ENCODE measurements at places on chromosomes 2 and 18.
A peak's percentile ranks its signal among the peaks of the same experiment; 100 is the strongest.

GRCh38 chr18:51712821-51713220, 515.3 kb upstream of the MEX3C start:
- DNase-seq = no peak

GRCh38 chr18:73331212-73331772, 463.5 kb upstream of the NETO1 start:
- no peak for DNase-seq

GRCh38 chr18:28059861-28060260, 117.1 kb downstream of the CDH2 start:
- DNase-seq = no peak

DNA sequence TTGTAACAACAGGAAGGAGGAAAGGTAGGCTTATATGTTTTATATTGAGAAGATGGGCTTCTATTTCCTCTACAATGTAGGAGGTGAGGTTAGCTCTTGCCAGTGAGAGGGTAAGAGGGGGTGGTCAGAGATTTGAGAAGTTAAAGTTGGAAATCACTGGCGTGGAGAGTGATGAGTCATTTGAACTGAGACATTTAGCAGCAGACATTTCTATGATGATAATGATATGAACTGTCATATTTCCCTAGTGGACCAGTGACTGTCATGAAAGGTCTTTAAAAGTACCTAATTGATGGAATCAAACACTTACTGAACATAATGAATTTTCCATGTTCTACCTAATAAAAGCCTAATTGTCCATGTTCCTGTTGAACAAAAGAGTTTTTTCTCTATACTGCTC, 126.1 kb downstream of the FAM161A start:
- DNase-seq = no peak

GRCh38 chr2:88211003-88211808, 41.1 kb downstream of the THNSL2 start:
- DNase-seq = no peak

DNA sequence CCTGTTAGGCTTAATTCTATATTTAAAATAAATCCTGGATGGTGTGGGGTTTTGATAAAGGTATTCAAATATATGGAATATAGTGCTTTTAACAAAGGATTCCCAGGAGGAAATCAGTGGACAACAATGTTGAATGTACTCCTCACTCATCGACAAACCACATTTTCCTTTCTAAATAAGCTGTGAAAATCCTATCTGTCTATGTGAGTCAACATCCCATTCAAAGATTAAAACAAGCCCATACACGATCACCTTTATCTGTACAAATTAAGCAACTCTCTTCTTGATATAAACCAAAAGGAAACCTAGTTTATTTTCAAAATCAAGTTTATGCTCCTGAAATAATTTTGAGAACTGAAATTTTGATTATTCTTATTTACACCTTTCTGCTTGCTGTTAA, 153.4 kb downstream of the ERBB4 start:
- DNase-seq = no peak

GRCh38 chr2:191165176-191165643, 14.4 kb upstream of the STAT4 start:
- no peak for DNase-seq

GRCh38 chr2:73614105-73614504, 28.1 kb downstream of the NAT8 start:
- no peak for DNase-seq

GRCh38 chr2:127361929-127362885, 25.6 kb downstream of the MAP3K2 start:
- DNase-seq = no peak

GRCh38 chr2:69535817-69536241, 98.6 kb upstream of the NFU1 start:
- DNase-seq = no peak

DNA sequence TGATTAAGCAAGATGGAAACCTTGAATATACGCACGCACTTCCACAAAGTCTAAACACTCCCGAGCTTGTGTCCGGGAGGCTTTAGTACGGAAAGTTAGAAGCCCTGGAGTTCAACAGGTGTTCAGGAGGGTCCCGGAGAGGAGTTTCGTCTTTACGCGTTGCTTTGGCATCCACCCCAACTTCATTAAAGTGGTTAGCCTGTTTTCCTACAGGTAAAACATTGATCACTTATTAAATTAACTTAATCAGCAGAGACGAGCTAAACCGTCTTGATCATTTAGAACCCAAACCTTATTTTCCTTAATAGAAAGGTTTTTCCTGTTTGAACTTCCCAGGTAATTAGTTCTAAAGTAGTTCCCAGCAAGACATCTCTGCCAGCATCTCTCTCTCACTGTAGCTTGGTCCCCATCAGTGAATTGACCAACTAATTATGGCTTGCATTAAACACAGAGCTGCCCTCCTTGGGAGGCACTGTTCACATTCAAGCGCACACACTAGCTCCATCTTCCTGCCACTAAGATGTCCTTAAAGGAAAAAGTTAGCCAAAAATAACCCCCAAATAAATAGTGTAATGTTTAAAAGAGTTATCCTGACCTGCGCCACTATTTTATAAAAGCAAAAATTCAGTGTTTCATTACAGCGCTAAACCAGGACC, 1.4 kb downstream of the NPAS2 start:
- no peak for DNase-seq

DNA sequence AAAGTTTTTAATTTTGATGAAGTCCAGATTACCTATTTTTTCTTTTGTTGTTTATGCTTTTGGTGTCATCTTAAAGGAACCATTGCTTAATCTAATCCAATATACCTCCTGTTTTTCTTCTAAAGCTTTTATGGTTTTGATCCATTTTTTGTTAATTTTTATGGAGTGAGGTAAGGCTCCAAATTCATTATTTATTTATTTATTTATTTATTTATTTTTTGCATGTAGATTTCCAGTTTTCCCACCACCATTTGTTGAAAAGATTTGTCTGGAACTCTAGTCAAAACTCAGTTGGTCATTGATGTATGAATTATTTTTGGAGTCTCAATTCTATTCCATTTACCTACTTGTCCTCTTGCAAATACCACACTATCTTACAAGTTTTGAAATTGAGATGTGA, 99.4 kb upstream of the RBMS1 start:
- DNase-seq = no peak

DNA sequence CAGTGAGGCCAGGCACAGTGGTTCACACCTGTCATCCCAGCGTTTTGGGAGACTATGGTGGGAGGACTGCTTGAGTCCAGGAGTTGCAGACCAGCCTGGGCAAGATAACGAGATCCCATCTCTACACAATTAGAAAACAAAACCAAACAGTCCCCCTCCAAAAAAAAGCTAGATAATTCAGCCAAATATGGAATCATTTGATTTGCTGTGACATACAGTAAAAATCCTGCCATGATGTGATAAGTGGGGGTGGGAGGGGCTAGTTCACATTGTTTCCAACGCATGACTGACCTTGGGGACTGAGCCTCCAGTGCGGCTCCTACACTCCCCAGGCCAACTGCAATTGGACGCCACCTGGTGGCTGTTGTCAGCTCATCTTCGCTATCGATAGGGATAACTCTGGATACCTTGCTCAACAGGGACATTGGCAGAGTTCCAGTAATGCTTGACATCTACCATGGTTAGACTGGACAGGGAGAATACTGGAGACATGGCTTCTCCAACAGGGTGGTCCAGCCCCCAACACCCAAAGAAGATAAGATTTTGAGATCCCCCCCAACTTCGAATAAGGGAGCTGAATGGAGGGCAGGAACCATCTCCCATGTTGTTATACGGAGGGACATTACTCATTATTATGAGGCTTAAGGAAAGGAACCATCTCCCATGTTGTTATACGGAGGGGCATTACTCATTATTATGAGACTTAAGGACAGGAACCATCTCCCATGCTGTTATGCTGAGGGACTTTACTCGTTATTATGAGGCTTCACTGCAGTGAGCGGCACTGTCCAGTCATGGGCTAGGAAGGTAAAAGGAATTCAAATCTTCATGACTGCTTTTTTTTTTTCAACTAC, 135.9 kb downstream of the TGIF1 start:
- DNase-seq = peak; percentile 81

GRCh38 chr2:38394903-38395341, 17.8 kb upstream of the ATL2 start:
- no peak for DNase-seq

DNA sequence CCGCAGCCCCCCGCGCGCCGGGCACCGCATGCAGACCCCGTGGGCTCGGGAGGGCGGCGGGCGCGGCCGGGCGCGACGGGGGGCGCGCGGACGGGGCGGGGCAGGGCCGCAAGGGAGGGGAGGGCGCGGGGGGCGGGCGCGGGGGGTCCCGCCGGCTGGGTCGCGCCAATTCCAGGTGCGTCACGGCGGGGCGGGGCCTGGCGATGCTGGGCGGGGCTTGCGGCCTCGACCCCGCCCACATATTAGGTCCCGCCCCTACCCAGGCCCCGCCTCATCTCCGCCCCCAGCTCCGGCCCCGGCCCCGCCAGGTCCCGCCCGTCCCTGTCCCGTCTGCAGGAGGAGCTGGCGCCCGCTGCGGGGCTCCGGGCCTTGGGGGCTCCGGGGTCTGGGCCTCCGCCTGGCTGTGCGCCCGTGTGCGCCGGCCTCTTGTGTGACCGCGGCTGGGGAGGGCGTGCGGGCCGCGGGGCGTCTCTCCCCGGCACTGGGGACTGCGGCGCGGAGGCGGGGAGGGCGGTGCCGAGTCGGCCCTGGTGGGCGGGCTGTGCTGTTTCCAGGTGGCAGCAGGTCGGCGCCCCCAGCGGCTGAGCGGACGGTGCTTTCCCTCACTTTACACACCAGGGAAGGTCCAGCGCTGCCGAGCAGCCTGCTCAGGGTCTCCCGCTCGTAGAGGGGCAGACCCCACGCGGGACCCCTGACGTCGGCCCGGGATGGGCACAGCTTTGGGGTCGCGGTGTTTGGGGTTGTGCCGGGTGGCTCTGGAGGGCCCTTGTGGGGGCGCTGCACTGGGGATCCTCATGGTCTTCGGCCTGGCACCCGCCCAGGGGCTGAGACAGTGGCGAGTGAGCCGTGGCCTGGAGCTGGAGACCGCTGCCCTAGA, 554 bp downstream of the ING5 start:
- peak; percentile 88 for DNase-seq

DNA sequence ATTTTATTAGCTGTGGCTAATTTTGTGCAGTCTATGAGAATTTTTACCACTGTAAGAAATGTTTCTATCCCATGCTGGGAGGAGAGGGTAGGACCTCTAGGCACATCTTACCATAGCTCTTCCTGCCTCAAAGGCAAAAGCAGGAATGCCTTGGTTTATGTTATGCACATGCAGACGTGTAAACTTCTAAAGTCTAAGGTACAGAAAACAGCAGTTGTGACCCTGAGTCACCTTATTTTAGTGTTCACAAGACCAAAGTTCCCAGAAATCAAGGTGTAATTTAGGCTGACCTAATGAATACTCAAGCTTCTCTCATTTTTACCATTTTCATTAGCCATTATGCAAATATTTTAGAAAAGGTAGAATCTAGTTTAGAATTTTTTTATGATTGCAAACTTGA, 15.4 kb upstream of the WIPF1 start:
- DNase-seq = no peak

DNA sequence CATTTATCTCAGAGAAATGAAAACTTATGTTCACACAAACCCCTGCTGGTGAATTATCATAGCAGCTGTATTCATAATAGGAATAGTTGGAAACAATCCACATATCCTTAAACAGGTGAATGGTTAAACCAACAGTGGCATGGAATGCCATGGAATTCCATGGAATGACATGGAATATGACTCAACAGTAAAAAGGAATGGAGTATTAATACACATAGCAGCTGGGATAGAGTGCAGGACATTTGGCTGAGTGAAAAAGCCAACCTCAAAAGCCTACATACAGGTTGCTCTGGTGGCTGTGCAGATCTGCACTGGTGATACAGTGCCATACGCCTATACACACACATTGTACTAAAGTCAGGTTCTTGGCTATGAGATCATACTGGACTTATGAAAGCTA, 69.5 kb downstream of the FAM168B start:
- DNase-seq = no peak

GRCh38 chr2:222483513-222484039, 59.2 kb downstream of the SGPP2 start:
- no peak for DNase-seq

- DNase-seq = no peak
These were observed 1641.3 kb upstream of the SLC39A10 start for GRCh38 chr2:194015751-194016150.

- DNase-seq = no peak
These were observed 69.1 kb upstream of the NFATC1 start for GRCh38 chr18:79326413-79327198.

- DNase-seq = peak; percentile 14
These were observed 55.4 kb downstream of the POLR1A start for GRCh38 chr2:86050301-86050700.

- no peak for DNase-seq
These were observed 163.2 kb upstream of the TWIST2 start for GRCh38 chr2:238684362-238685326.

GRCh38 chr2:231680992-231681852, 27.1 kb upstream of the PTMA start:
- no peak for DNase-seq

- DNase-seq = no peak
These were observed 13.2 kb downstream of the ATG16L1 start for GRCh38 chr2:233264667-233265066.

DNA sequence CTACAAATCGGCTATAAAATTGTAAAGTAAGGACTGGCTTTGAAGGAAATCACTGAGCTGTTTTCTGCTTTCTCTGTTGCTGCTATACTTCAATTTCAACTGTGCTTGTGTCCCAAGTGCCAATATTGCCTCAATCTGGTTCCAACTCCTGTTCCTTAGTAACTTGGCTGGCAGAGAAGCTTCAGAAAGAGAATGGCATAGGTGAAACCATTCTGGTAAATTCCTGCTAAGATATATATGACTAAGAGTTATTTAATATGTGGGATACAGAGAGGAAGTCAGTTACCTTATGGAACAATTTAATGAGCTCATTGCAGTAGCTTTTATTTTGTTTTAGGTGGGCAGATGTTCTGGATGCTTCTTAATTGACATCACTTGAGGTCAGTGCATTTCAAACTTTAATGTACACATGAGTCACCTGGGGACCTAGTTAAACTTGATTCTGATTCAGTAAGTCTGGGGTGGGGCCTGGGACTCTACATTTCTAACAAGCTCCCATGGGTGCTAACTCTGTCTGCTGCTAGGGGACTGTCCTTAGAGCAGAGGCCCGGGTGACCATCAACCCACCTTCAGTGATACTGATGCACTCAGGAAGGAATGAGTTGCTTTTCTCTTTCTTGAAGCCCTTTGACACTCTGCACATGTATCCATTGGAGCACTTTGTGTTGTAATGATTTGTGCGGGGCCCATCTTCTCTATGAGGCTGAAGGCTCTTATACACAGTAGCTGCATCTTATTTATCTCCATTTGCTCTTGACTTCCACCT, 47.6 kb downstream of the LIPG start:
- DNase-seq = no peak

DNA sequence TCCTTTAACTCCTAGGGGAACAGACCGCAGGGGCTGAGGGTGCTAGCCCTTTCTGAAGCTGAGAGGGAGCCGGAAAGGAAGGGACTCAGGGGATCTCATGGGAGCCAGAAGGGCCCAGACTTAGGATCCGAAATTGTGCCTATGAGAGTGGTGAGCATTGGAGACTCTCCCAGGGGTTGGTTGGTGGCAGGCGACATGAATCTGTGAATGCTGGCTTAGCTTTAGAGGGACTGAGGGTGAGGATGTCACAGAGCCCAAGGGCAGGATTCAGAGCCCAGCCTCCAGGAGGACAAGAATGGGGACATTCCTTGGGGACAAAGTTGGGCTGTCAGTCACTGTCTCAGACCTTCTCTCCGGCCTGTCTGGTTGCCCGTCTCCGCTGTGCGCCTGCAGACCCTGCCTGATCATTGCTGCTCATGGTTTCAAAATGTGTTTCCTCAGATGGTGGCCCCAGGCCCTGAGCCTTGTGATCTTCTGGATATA, 17.5 kb downstream of the GNLY start:
- no peak for DNase-seq

Measured in breast epithelium (tissue), 4 donors.